ENCODE measurements at places on chromosomes 4 and X.
A peak's percentile ranks its signal among the peaks of the same experiment; 100 is the strongest.

DNA sequence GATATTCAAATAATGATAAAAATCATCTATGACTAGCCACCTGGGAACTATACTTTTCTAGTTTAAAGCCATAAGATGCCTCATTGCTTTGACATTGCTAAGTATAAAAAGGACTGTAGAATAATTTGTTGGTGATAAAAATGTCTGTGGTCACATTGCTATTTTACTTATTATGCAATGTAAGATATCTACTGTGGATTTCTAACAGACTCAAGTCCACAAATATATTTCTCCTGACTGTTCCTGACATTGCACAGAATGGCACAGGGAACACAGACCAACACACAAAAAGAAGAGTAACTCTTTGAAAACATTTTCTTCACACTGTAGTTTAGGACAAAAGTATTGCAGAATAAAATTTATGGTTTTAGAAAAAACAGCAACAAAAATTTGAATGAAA lies 2.2 kb upstream of the TMPRSS11E start:
- DNase-seq = no peak

GRCh38 chr4:107473126-107473525 lies 246.9 kb downstream of the PAPSS1 start:
- DNase-seq = no peak

DNA sequence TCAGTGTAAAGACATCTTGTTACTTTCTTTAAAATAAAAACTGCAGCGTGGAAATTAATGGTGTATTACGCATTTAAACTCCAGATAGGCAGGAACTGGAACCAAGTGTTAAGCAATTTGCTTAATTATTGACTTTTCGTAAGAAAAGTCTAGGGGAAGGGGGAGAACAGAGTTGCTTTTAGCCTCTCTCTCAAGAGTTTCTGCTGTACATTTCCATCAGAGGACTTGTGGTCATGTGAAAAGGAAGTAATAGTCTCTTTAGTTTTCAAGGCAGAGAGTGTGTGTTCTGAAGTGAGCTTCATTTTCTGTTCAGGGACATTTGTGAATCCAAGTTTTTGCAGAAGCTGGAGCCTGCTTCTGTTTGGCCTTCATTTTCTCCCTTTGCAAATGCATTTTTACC lies 127.2 kb downstream of the UBE2K start:
- no peak for DNase-seq

- no peak for DNase-seq
Observed at GRCh38 chrX:1902901-1903235, 288.0 kb downstream of the ASMT start.

- no peak for DNase-seq
Observed at GRCh38 chr4:113899271-113900070, 80.0 kb downstream of the ARSJ start.

DNA sequence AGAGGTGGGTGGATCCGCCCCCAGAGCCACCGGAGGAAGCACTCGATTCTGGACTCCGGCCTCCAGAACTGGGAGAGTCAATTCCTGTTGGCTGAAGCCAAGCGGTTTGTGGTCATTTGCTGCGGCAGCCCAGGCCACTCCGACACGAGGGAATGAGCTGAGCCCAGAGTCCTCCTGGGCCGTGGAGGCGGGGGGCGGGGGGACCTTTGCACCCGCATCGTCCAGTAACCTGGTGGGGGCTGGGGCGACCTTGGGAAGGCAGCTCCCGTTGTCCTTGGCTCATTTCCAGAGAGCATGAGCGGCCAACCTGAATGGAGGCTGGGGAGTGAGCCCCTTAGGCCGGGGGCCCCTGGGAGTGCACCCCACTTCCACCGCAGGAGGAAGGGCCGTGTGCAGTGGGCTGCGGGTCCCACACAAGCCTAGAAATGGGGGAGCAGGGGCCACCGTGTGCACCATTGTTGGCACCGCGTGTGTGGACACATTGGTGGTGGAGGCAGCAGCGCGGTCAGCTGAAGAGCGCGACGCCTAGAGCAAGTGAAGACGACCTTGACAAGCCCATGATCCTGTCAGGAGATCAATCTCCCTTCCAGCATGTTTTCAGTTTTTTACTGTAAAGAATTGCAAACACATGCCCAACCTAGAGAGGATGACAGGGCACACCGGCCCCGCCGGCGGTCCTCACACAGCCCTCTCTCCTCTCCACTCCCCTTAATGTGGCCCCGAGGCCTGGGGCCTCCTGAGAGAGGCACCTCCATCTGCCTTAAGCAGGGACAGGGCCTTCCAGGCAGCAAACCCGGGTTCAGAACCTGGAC lies 19.9 kb upstream of the DUSP9 start:
- DNase-seq = no peak

DNA sequence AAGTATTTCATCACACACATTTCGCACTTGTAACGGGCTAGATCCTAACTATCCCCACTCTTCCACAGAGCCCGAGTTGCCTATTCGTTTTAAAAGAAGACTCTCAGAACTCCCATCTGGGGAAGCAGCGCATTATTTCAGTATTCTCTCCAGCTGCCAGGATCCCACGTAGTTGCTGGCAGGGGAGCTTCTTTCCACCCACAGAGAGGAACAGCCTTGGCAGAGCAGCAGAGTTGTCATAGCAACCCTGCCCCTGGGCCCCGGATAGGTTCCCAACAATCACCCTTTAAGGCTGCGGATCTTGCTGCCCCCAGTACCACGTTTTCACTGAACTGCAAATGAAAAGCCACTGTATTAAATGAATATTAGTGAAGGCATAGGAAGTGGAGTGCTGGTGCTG lies 106.7 kb downstream of the GPM6A start:
- DNase-seq = no peak

DNA sequence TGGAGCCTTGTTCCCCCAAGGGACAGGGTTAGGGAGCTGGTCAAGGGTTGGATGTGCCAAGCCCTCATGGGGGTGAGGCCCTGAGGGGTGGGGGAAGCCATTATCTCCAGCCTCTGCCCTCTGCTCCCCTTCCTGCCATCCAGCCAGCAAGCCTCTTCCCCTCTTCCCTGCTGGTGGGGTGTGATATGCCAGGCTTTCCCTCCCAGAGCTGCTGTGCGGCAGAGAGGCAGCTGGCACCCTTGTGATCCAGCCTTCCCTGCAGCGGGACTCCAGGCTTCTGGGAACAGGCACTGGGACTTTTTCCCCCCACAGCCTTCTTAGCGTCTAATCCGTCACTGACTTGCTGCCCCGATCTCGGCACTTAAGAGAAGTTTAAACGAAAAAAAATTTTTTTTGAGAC lies 6.3 kb downstream of the SSR4 start:
- DNase-seq = no peak

GRCh38 chrX:106718709-106719108 lies 7.8 kb upstream of the RNF128 start:
- DNase-seq = no peak

GRCh38 chrX:135973548-135974278 lies at the start of gene MMGT1:
MMGT1 (minus strand) TSS chrX:135973988; CDS start chrX:135973675, 313 bp downstream.
- peak; percentile 71 for DNase-seq

DNA sequence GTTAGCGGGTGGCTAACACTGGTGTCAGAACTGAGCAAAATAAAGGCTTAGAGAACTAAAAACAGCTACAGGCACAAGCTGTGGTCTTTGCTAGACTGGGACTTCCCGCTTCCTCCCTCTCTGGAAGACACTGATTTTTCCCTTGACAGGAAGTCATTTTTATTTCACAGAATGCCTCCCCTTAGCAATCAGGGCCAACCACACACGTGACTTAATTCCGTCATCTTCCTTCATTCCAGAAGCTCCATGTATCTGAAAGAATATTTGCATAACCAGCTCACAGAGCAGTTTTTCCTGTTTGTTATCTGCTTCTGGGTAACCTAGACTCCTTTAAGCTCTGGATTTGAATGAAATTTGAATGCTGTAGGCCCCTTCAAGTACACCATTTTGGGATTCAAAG lies 327.5 kb upstream of the FRG1 start:
- DNase-seq = no peak

- no peak for DNase-seq
Observed at GRCh38 chr4:176009254-176009653, 56.4 kb upstream of the WDR17 start.

- DNase-seq = no peak
Observed at GRCh38 chr4:3658530-3658913, 107.7 kb upstream of the ADRA2C start.

- DNase-seq = no peak
Observed at GRCh38 chr4:25551605-25552004, 104.0 kb upstream of the SLC34A2 start.

DNA sequence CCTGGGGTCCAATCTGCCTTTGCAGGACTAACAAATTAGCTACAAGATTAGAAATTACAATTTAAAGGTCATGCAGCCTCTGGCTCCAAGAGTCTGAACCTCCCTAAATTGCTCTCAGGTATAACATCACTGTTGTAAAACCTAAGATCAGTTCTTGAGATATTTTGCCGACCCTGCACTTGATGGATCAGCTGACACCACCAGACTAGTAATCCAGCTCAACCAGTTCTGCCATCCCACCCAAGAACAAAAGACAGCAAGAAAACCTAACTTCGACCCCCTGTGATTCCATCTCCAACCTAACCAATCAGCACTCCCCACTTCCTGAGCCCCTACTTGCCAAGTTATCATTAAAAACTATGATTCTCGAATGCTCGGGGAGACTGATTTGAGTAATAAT lies 323.0 kb upstream of the BOD1L1 start:
- DNase-seq = no peak

DNA sequence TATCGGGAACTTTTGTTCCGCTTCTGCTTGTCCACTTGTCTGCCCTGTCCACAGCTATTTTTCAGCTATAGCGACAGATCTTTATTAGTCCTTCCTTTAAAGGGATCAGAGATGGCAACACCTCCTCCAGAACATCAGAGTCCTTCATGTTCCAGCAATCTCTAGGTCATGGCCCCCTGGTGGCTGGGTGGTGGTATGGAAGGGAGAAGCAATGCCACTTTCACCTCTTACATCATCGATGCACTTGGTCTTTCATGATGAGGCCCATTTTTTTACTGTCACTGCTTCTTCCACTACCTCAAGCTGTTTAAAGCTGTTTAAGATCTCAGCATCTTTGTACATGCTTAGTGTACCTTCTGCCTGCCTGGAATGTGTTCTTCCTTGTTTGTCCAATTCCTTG lies 106.7 kb downstream of the ARHGAP6 start:
- peak; percentile 30 for DNase-seq

DNA sequence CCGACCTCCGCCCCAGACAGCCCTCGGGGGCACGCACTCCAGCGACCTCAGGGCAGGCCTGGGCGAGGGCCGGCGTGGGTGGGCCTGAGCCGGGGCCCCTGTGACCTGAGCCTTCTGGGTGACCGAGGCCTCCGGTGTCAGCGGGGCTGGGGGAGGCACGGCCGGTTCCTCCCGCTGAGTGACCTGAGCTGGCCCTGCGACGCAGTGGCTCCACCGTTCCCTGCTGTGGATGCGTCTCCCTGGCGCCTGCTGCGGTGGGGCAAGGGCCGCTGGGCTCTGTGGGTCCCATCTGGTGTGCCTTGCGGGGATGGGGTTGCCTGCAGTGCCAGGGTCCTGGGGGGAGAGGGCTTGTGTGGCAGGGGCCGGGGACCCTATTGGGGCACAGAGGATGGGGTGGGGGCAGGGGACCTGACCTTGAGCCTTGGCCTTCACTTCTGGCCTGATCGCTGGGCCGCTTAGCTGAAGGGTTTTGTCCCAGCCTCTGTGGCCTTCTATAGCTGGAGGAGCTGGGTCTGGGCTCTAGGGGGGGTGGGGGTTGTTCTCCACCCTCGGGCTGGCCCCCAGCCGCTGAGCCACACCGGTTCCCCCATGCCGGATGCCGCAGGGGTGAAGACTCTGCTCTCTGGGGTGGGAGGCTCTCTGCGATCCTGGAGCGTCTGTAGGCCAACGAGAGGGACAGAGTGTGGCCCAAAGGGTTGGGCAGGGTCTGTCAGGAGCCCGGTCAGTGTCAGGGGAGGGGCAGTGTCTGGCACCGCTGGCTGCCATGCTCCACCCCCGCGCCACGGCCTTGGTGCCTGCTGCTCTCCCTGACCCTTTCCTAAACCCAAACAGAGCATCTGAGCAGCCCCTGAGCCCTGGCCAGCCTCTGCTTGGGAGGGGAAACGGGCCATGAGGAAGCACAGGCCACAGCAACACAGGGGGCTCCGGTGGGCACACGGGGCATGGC lies 2.3 kb downstream of the NAT8L start:
- DNase-seq = no peak

- no peak for DNase-seq
Observed at GRCh38 chr4:113445286-113445685, 316.3 kb downstream of the CAMK2D start.

- no peak for DNase-seq
Observed at GRCh38 chr4:84952004-84952403, 14.5 kb downstream of the WDFY3 start.

- DNase-seq = no peak
Observed at GRCh38 chr4:4333265-4333706, 43.2 kb downstream of the ZBTB49 start.

GRCh38 chr4:68272860-68273259 lies 27.4 kb upstream of the TMPRSS11B start:
- no peak for DNase-seq

DNA sequence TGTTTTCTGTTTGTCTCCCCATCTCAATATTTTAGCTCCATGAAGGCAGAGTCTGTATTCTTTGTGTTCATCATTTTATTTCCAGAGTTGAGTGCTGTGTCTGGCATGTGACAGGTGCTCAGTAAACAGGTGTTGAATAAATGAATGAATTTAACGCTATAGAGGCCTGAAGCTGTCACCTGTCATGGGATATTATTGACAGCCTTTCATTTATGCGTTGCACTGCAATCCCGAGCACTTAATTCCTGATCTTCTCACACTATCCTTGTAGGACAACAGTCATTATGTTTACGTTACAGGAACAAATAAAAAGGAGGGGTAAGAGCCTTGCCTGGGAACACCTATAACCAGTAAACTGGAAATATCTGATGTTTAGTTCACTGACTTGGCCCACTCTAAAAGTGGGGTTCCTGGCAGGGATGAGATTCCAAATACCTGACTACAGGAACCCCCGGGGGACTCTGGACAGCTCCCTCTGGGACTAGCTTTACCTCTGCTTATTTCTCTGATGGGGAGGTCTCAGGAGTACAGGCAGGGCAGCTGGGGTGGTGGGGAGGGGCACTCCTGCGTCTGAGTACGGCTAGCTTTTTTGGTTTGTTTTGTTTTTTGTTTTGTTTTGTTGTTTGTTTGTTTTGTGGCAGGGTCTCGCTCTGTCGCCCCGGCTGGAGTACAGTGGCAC lies 36.6 kb downstream of the SEL1L3 start:
- no peak for DNase-seq

DNA sequence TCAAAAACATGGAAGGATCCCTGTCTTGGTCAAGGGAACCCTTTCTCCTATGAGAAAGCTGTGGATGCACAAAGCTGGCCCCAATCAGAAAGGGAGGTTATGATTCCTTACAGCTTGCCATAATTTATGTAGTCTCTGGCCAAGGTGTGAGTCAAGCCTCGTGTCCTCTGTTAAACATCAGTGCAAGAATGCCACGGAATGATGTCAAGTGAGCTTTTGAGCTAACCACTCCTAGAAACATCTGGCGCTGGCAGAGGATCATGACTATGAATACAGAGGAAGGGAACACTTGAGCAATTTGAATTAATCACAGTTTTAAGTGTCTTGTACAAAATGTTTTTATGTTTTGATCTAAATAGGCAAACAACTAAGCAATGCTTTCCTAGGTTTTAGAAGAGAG lies 51.5 kb upstream of the RAP2C start:
- DNase-seq = no peak
